Astrocyte (in vitro differentiated cells and primary cell): ENCODE measurements at places on chromosomes 12 and 14. TPM values are rescaled to one million over a fixed set of nuclear protein-coding genes. Genes with fewer than 3 reads are reported as not detected.

DNA sequence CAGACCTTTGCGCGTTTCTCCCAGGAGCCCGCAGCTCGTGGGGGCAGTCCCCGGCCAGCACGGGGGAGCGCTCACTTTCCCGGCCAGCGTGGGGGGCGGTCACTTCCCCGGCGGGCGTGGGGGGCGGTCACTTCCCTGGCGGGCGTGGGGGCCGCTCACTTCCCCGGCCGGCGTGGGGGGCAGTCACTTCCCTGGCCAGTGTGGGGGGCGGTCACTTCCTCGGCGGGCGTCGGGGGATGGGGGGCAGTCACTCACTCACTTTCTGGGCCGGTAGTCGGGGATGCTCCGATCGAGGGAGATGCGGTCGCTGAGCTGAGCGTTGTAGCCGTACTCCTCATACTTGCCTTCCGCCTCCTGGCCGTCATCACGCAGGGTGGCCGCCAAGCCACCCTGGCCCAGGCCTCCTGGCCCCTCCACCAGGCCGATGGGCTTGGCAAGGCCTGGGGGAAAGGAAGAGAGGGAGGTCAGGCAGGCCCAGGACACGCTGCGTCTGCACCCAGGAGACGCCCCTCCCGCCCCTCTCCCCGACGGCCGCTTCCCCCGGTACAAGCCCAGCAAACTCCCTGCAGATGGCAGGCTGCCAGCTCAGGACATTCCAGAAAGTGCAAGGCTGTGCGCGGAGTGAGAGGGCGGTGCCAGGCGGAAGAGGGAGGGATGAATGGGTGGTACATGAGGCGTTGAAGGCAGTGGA lies 43.3 kb downstream of the GALNT9 start:
- peaks cover 2% of the 10 kb centered on the region for H3K4me1 ChIP-seq
- no peak overlapping the region for H3K27ac ChIP-seq
- no peaks in the 10 kb centered on the region for H3K36me3 ChIP-seq
- no peak overlapping the region for H3K4me3 ChIP-seq

DNA sequence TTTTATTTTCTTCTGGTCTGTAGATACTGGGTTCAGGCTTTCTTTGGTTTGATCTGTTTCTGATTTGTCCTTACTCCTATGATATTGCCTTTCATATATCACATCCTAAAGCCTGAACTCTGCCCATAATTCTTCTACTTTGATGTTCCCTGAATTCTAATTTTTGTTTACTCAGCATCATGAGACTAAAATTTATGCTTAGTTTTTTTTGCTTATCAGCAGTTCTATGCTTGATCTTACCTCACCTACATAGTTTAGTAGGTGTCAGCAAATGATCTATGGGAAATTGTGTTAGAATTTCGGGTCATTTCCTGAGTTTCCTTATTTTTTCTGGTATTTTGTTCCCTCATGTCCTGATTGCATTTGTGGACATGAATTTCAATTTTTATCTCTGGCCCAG lies 94.2 kb downstream of the TMEM117 start:
- H3K4me1 ChIP-seq: no peaks in the 10 kb centered on the region
- no peaks in the 10 kb centered on the region for H3K36me3 ChIP-seq
- H3K27ac ChIP-seq: no peak overlapping the region
- no peak overlapping the region for H3K4me3 ChIP-seq
- no peaks in the 10 kb centered on the region for H3K27me3 ChIP-seq

DNA sequence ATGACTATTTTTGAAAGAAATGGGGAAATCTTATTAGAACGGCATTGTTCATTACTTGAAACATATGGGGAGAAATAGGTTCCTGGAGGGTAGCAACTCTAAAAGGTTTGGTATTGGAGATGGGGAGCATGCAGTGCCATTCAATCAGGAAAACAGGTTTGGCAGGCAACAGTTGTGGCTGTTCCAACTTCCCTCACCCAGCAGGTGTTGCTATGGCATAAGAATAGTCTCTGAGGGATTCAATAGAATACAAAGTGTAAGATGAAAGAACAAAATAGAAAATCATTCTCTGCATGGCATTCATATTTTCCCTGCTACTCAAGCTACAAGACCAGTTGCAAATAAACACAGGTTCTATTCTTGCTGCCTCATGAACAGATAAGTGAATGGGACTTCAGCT lies 393.3 kb upstream of the RPL10L start:
- no peaks in the 10 kb centered on the region for H3K36me3 ChIP-seq
- H3K4me3 ChIP-seq: no peak overlapping the region
- DNase-seq: peak; percentile 1
- no peaks in the 10 kb centered on the region for H3K4me1 ChIP-seq

DNA sequence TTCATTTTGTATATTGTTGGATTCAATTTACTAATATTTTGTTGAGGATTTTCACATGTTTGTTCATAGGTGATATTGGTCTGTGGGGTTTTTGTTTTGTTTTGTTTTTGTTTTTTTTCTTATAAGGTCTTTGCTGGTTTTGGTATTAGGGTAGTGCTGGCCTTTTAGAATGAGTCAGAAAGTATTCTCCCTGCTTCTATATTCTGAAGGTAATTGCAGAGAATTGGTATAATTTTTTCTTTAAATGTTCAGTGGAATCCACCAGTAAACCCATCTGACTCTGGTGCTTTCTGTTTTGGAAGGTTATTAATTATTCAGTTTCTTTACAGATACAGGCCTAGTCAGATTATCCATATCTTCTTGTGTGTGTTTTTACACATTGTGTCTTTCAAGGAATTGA lies 8.9 kb downstream of the TOGARAM1 start:
- H3K27me3 ChIP-seq: no peaks in the 10 kb centered on the region
- no peaks in the 10 kb centered on the region for H3K36me3 ChIP-seq
- no peak for DNase-seq
- peaks cover 4% of the 10 kb centered on the region for H3K4me1 ChIP-seq
- H3K27ac ChIP-seq: no peak overlapping the region
- H3K4me3 ChIP-seq: no peak overlapping the region

GRCh38 chr12:59768031-59768430 lies 172.2 kb downstream of the SLC16A7 start:
- no peak overlapping the region for H3K27ac ChIP-seq
- no peaks in the 10 kb centered on the region for H3K36me3 ChIP-seq
- no peaks in the 10 kb centered on the region for H3K27me3 ChIP-seq

Gene AMHR2
- not detected in 2 replicates for total RNA-seq

DNA sequence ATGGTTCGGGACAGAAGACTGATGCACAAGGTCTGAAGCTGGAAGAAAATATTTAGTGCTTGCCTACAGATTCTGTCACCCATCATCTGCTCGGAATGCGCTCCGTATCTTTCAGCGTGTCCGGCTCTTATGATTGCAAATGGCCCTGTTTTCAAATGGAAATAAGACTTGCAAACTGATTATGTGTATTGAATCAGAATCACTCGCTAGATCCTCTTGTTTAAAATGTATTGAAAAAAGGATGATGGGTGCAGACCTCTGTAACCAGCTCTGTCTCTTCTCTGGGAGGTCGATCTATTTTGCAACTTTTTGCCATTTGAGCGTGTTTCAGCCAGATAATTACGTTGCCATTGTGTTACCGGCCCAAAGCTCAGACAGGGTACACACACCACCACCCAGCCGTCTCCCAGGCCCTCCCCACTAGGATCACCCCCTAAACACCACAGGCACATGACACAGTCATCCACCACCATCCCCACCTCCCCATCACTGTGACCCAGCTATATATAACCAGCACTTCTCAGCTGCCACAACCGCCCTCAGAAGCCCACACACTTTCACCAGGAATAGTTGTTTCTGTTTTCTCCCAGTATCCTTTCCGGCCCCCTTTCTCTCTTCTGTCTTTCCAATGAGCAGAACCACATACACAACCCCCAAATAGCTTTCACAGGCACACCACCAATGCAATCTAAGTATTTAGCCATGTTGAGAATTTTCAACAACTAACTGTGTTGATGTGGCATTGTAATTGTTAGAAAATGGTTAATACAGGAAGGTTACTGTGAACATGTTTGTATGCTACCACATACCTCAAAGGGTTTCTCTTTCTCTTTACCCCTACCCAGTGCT lies 10.7 kb downstream of the NKX2-1 start:
- peaks cover 90% of the 10 kb centered on the region for H3K27me3 ChIP-seq
- no peak overlapping the region for H3K27ac ChIP-seq
- H3K36me3 ChIP-seq: no peaks in the 10 kb centered on the region
- no peak overlapping the region for H3K4me3 ChIP-seq
- DNase-seq: no peak

GRCh38 chr14:64417055-64417770 lies 29.1 kb downstream of the MTHFD1 start:
- H3K27me3 ChIP-seq: no peaks in the 10 kb centered on the region
- peaks cover 17% of the 10 kb centered on the region for H3K36me3 ChIP-seq
- H3K4me1 ChIP-seq: peaks cover 22% of the 10 kb centered on the region
- no peak overlapping the region for H3K4me3 ChIP-seq

DNA sequence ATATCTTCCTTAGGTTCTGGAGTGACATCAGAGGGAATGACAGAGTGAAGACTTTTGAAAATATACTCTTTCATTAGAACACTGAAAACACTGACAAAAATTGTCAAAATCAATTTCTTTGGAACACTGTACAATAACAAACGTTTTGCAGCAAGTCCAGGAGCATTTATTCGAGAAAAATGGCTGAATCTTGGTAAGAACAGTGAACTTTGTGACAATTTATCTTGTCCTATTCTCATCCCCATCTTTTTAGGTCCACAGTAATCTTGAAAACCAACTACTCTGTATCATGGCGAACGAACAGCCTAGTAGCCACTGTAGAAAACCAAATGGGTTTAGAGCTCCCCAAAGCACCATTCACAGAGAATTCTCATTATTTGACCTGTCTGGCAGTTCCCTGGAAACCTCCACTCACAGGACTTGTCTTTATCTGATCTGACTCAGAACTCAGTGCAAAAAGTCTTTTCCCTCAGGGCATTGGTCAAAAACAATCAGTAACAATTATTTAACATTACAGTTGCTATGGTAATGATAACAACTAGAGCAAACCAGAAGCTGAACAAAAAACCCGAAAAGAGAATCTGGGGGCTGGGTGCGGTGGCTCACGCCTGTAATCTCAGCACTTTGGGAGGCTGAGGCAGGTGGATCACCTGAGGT lies 20.3 kb upstream of the PPP2R5E start:
- H3K36me3 ChIP-seq: no peaks in the 10 kb centered on the region
- H3K4me1 ChIP-seq: no peaks in the 10 kb centered on the region
- DNase-seq: peak; percentile 49
- no peak overlapping the region for H3K4me3 ChIP-seq
- H3K27ac ChIP-seq: no peak overlapping the region

Gene KRT3
- 0.09 and 0.43 TPM in 2 replicates for total RNA-seq

Gene OR4K2
- total RNA-seq: not detected in 2 replicates

GRCh38 chr12:50401500-50402081 lies 906 bp downstream of the LARP4 start:
- no peaks in the 10 kb centered on the region for H3K27me3 ChIP-seq
- H3K27ac ChIP-seq: peak overlapping the region; percentile 80
- peak overlapping the region; percentile 93 for H3K4me3 ChIP-seq
- peak; percentile 50 for DNase-seq
- no peaks in the 10 kb centered on the region for H3K36me3 ChIP-seq

DNA sequence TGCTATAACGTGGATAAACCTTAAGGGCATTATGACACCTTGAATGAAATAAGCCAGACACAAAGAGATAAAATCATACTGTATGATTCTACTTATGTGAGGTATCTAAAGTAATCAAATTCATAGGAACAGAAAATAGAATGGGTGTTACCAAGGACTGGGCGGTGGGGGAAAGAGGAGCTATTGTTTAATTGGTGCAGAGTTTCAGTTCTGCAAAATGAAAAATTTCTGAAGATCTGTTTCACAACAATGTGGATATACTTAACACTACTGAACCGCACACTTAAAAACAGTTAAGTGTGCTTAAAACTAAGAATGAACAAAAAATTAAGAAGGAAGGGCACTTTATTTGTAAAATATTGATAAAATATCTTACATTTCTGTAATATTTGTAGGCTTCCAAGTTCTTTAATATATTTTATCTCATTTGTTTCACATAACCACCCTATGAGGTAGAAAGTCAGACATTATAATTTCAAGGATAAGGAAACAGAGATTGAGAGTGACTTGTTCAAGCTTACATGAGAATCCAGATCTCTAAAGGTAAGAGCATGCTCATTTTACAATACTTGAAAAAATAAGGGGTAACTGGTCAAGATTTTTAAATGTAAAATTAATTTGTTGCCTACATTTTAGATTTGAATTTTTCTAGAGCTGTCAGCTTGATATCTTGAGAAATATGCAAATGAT lies 14.9 kb downstream of the LTA4H start:
- H3K36me3 ChIP-seq: peaks cover 11% of the 10 kb centered on the region
- H3K27ac ChIP-seq: no peak overlapping the region
- H3K4me3 ChIP-seq: no peak overlapping the region
- H3K27me3 ChIP-seq: no peaks in the 10 kb centered on the region
- no peak for DNase-seq

GRCh38 chr12:23600919-23601318 lies 348.6 kb downstream of the SOX5 start:
- H3K36me3 ChIP-seq: no peaks in the 10 kb centered on the region
- H3K27ac ChIP-seq: no peak overlapping the region
- no peaks in the 10 kb centered on the region for H3K4me1 ChIP-seq
- DNase-seq: no peak
- no peaks in the 10 kb centered on the region for H3K27me3 ChIP-seq
- H3K4me3 ChIP-seq: no peak overlapping the region

- H3K36me3 ChIP-seq: no peaks in the 10 kb centered on the region
- no peak overlapping the region for H3K4me3 ChIP-seq
- peaks cover 11% of the 10 kb centered on the region for H3K27me3 ChIP-seq
- DNase-seq: no peak
- H3K4me1 ChIP-seq: no peaks in the 10 kb centered on the region
Measured at GRCh38 chr12:4288296-4289131, 15.0 kb downstream of the CCND2 start.

DNA sequence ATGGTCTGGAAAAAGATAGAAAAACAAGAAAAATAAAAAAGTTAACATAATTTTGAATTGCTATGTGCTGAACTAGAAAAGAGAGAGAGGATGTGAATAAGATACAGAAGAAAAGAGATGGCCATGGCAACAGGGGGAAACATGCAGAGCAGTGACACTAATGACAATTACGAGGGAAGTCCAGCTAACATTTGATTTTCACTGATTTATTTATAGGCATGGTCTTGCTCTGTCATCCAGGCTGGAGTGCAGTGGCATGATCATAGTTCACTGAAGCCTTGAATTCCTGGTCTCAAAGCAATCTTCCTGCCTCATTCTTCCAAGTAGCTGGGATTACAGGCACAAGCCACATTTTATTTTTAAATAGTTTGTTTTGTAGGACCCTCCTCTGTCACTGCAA lies 1.8 kb downstream of the OR6C74 start:
- no peaks in the 10 kb centered on the region for H3K36me3 ChIP-seq
- H3K4me1 ChIP-seq: no peaks in the 10 kb centered on the region
- no peak for DNase-seq
- no peaks in the 10 kb centered on the region for H3K27me3 ChIP-seq
- H3K27ac ChIP-seq: no peak overlapping the region

GRCh38 chr12:94148739-94149118 lies 352 bp downstream of the PLXNC1 start:
- peaks cover 7% of the 10 kb centered on the region for H3K4me1 ChIP-seq
- H3K36me3 ChIP-seq: no peaks in the 10 kb centered on the region

Gene USP44
- total RNA-seq: 4.3 and 5.4 TPM in 2 replicates

GRCh38 chr14:46054526-46054925 lies 597.1 kb downstream of the RPL10L start:
- DNase-seq: peak; percentile 92
- no peaks in the 10 kb centered on the region for H3K36me3 ChIP-seq
- H3K4me3 ChIP-seq: no peak overlapping the region
- H3K27me3 ChIP-seq: no peaks in the 10 kb centered on the region
- no peak overlapping the region for H3K27ac ChIP-seq
- no peaks in the 10 kb centered on the region for H3K4me1 ChIP-seq

GRCh38 chr12:124747426-124748161 lies 116.1 kb downstream of the SCARB1 start:
- H3K27me3 ChIP-seq: no peaks in the 10 kb centered on the region
- H3K27ac ChIP-seq: peak overlapping the region; percentile 59
- peak; percentile 99 for DNase-seq
- no peaks in the 10 kb centered on the region for H3K36me3 ChIP-seq
